ENCODE measurements at places on chromosomes 12 and 14.

DNA sequence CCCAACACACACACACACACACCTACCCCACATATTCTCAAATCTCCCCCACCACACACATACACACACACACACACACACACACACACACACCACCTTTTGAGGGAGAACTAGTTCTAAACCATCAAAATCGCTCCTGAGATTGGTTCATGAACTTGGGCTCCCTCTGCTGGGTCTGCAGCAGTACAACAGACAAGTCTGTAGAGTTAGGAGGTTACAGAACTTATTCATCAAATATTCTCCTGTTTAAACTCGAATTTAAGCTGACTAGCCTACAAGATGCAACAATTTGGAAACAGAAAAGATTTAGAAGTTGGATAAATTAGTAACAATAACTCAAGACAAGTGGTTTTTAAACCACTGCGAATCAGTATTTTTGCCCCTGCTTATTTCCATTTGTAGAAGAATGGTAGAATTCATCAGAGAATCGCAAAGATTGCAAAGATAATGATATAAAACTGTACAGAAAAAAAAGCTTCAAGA, 136.4 kb upstream of the USP15 start:
- peak; percentile 5 for DNase-seq

DNA sequence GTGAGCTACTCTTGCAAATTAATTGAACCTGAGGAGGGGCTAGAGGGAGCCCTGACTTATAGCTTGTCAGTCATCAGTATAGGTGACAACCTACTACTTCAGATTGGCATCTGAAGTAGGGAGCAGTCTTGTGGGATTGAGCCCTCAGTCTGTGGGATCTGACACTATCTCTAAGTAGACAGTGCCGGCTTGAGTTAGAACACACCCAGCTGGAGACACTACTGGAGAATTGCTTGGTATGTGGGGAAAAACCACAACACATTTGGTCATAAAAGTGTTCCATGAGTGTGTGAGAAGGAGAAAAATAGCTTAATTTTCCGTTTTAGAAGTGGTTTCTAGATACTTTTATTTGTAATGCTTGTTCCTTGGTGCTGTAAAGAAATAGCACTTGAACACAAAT, 30.5 kb upstream of the DDHD1 start:
- DNase-seq: no peak

- no peak for DNase-seq
Observed at GRCh38 chr14:103705118-103705503, 10.1 kb downstream of the XRCC3 start.

DNA sequence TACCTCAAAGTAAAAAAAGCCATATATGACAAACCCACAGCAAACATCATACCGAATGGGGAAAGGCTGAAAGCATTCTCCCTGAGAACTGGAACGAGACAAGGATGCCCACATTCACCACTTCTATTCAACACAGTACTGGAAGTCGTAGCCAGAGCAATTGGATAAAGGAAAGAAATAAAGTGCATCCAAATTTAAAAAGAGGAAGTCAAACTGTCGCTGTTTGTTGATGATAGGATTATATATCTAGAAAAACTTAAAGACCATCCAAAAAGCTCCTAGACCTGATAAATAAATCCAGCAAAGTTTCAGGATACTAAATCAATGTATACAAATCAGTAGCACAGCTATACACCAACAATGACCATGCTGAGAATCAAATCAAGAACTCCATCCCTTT, 5.2 kb downstream of the NDUFA12 start:
- DNase-seq: no peak

- no peak for DNase-seq
Observed at GRCh38 chr12:38158428-38159091, 158.0 kb upstream of the ALG10B start.

GRCh38 chr14:98070536-98070935, 1201.5 kb downstream of the BCL11B start:
- DNase-seq: no peak

GRCh38 chr12:81078469-81079196, 754 bp downstream of the ACSS3 start:
- no peak for DNase-seq

DNA sequence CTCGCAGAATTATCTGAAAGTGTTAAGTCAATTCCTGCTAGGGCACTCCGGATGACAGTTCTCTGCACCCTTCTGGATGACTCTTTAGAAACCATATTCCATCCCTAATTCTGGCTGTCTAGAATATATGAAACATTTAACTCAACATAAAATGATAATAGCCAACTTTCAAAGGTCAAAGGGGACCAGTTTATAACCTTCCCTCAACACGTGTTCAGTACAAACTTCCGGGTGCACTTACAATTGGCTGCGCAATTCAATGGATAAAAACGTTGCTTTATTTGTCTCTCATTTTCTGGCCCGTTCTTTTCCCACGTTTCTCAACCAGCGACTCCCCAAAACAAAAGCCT, 1.3 kb downstream of the SBNO1 start:
- no peak for DNase-seq

- DNase-seq: no peak
Observed at GRCh38 chr14:68468437-68469207, 324.2 kb downstream of the ZFP36L1 start.

DNA sequence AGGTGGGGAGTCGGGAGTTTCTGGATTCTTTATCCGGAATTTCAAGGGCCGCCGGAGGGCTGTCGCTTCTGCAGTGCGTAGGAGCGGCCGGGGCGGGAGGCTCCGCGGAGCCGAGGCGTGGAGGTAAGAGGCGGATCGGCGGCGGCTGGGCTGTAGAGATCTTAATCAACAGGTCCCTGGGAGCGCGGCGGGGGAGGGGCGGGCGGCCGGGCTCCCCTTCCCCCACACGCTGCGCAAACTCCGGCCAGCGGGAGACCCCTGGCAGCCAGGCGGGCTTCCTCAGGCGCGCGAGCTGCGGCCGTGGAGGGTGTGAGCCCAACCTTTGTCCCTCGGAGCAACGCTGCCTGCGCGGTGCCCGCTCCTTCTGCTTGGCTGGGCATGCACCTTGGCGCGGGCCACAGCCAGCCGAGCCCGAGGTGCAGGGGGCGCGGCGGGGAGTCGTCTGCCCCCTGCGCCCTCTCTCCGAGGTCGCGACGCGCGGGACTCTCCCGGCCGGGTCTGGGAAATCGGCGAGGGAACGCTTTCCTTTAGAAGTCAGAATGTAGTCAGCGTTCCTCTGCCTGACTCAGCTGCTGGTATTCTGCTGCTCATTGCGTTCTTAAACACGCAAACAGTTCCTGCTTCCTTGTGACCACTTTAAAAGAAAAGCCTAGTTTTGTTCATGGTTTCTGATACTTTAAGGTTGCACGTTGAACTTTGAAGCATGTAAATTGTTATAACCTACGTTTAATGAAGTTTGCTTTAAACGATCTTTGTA, at the start of gene PALS1:
Gene PALS1 (plus strand): TSS at position 25 of the 757 bp plus-strand sequence. CDS start 37,736 bp downstream, outside the sequence.
- no peak for DNase-seq

DNA sequence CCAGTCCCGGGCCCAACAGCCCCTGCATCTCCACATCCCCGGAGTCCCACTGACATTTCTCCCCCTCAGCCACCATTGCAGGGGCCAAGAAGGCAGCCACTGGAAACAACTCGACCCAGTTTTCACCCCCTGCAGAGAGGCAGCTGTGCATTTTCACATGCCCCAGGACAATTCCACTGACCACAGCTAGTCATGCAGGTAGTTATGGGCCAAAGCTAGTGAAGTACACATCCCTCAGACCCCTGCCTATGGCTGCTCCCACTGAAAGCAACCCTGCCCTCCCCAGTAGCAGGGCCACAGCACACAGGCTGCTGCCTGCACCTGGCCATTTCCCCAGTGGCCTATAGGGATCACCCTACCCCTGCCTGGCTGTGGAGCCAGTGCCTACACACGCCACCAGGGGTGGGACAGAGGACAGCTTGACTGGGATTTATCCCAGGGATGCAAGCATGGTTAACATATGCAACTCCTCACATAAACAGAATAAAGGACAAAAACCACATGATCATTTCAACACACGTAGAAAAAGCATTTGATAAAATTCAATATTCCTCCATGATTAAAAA, 154.0 kb downstream of the NDUFA12 start:
- DNase-seq: no peak

GRCh38 chr14:79992407-79993198, 218.7 kb downstream of the DIO2 start:
- no peak for DNase-seq

DNA sequence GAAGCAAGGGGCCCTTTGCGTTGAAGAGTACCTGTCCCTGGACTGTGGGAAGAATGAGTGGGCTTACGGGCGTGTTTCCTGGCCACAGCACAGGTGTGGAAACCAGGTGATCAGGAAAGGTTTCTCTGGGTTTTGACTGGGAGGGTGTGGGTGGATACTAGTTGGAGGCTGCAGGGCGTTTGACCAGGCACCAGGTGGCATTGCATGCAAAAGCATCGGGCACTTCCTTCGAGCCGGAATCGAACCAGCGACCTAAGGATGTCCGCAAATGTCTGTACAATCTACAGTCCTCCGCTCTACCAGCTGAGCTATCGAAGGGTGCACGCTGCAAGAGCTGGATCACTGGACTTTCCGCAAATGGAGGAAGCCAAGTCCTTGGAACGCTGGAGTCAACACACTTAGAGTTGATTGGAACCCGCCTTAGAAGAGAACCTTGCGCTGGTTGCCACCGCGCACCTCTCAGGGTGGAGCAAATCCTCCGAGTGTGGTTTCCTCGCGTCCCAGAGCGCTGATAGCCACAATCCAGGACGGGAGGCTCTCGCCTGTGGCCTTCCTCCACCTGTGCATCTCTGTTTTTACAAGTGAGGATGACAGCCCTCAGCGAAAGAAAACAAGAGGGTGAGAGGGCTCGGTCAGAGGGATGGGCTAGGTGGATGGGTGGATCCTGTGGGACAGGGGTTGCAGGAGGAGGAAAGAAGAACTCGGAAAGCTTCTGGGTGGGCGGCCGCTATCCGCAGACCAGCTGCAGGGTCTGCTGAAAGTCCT, 21.2 kb upstream of the RNASE4 start:
- DNase-seq: peak; percentile 47

DNA sequence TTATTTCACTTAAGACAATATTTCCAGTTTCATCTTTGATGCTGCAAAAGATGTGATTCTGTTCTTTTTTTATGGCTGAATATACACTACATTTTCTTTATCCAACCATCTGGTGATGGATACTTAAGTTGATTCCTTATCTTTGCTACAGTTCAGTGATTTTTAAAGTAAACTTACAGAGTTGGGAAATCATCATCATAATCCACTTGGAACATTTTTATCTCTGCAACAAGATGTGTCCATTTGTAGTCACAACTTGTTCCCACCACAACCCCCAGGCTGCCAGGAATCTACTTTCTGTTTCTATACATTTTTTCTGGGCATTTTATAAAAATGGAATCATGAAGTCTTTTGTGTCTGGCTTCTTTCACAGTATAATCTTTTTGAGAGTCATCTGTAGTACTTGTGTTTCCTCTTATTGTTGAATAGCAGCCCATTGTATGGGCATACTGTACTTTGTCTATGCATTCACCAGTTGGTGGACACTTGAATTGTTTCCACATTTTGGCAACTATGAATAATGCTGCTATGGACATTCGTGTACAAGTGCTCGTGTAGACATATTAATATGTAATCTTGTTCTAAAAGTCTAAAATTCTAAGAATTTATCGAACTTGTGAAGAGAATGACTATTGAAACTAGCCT, 212.5 kb upstream of the DDHD1 start:
- DNase-seq: no peak

DNA sequence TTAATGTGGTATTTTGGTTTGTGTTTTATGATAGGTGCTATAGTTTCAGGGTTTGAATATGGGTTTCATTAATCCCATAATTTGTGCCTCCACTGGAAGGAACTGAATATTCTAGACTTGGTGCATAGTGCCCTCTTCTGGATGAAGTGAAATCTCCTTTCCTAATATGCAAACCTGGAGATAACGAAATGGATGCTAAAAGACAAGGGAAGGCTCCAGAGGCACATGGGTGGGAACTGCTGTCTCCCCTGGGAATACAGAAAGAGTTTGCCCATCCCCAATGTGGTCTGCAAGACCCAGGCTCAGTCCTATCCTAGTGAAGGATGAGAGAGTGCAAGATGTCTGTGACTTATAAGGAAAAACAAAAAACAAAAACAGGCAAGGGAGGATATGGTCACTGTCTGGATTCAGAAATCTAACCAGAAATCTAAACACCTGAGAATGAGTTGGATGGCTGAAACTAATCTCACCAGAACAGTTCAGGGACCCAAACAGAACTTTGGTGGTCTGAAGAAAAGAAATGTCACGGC, 142.3 kb upstream of the TMPO start:
- DNase-seq: no peak

- no peak for DNase-seq
Observed at GRCh38 chr12:704516-705242, 41.4 kb upstream of the NINJ2 start.

DNA sequence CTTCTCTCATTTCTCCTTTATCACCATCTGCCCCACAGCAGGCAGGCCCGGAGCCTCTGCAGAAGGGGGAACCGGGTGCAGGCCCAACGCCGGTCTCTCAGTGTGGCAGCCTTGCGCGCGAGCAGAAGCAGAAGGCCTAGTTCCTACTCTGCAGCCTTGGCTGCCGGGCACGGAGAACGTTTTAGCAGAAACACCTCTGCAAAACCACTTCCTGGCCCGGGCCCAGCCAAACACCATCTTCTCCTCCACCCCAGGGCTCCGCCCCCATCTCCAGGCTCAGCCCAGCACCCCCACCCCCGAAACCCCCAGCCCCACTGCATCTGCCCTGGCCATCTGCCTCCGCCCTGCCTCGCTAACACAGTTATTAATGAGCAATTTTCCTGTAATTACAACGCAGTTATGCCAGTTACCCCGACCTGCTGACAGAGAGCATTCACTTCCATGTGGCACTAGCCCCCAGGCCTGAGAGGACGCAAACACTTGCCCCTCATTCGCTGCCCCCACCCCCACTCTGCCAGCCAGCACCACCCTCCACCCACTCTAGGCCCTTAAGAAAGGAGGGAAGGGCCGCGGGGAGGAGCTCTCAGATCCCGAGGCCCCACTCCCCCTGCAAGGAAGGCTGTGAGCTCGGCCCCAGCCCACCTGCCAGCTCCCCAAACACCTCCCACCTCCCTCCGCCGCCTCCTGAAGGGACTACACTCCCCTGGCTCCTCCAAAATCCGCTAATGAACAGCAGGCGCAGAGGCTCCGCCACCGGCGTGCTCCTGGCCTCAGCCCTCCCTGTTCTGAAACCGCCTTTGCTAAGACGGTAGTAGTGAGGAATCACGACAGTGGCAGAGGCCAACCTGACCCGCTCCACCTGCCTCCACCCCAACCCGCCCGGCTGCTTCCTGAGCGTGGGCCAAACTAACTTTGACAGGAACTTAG, 44.7 kb upstream of the FBRSL1 start:
- DNase-seq: peak; percentile 49

- no peak for DNase-seq
Observed at GRCh38 chr14:86672080-86672479, 1142.1 kb downstream of the FLRT2 start.

DNA sequence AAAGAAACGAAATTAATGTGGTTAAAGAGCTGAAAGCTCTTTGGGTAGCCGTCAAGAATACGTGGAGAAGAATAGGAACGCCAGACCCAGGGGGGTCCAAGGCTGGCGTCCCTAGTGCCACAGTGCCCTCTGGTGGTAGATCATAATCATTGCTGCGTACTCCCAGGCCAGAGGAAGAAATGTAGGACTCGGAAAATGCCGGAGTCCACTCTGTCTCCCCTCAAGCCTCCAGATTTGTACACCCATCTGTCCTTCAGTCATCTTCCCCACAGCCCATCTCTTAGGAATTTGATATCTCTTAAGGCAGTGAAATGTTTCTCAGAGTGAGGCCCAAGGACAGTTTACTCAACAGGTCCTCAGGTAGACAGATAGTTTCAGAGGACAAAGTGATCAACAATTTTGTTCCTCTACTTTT, 25.4 kb upstream of the PLEKHG6 start:
- DNase-seq: peak; percentile 27

Measured in T-helper 17 cell (primary cell).